ENCODE measurements at places on chromosomes 2 and 18. TPM values are rescaled to one million over a fixed set of nuclear protein-coding genes. Genes with fewer than 3 reads are reported as not detected.

DNA sequence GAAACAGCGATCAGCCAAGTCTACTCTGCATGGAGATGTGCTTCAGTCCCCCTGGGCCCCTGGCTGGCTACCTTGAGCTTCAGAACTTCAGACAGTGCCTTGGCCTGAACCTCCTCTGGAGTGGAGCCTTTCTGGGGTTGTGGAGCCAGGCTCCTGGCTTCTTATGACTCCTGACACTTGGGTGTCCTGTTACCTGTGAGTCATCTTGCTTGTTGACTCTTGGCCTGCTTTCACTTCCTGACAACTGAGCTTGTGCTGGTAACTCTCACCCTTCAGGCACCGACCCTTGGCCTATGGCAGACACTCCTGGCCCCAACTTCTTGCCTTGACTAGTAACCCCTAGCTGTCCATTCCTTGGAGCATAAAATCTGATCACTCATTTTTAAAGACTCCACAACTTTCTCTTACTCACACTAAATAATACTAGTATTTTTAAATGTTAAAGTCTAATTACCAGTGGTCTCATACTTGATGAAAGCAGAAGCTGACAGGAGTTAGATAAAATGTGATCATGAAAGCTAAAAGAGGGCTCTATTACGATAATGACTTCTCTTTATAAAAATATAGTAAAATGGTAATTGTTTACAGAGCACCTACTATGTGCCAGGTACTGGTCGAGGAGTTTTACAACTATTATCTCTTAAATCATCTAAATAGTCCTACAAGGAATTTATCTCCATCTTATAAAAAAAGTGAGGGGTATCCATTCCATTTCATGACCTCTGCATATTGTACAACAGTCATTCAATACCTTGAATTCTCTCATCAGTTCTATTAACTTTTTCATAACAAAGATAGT lies 46.3 kb upstream of the VIT start:
- no peak for DNase-seq
- no peaks in the 10 kb centered on the region for H3K4me1 ChIP-seq
- no peak overlapping the region for H3K4me3 ChIP-seq
- H3K27me3 ChIP-seq: no peaks in the 10 kb centered on the region
- no peaks in the 10 kb centered on the region for H3K36me3 ChIP-seq

GRCh38 chr2:39487398-39488250 lies 50.5 kb upstream of the MAP4K3 start:
- no peak for DNase-seq
- H3K27ac ChIP-seq: no peak overlapping the region
- no peaks in the 10 kb centered on the region for H3K36me3 ChIP-seq

- H3K4me1 ChIP-seq: no peaks in the 10 kb centered on the region
- DNase-seq: no peak
- H3K36me3 ChIP-seq: peaks cover 74% of the 10 kb centered on the region
- H3K27ac ChIP-seq: no peak overlapping the region
Measured at GRCh38 chr2:10792001-10792634, 20.5 kb downstream of the PDIA6 start.

- H3K27me3 ChIP-seq: no peaks in the 10 kb centered on the region
- no peaks in the 10 kb centered on the region for H3K36me3 ChIP-seq
- H3K4me3 ChIP-seq: no peak overlapping the region
- H3K4me1 ChIP-seq: no peaks in the 10 kb centered on the region
Measured at GRCh38 chr2:168422584-168422983, 33.5 kb upstream of the CERS6 start.

Gene SPHKAP
- 1.5 TPM for total RNA-seq

- no peaks in the 10 kb centered on the region for H3K4me1 ChIP-seq
- H3K27me3 ChIP-seq: no peaks in the 10 kb centered on the region
- no peak overlapping the region for H3K27ac ChIP-seq
Measured at GRCh38 chr2:240308111-240308651, 127.3 kb upstream of the GPC1 start.

Gene DSC2
- 7.0 TPM for total RNA-seq

DNA sequence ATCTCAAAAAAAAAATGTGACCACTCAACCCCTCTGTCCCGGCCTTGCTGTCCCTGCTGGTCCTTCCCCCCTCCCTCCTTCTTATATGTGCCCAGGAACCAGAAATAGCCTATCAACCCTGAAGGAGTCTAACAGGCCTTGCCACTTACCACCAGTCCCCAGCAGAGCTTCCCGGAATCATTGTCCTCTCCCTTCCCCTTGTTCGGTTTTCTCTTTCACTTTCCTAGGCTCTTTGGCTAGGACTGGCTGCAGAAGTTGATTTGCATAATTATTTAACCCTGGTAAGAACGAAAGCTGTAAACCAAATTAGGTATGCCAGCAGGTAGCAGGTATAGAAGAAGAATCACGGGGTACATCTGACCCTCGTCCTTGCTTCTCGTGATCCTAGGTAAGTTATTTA lies 72.6 kb upstream of the ZNF532 start:
- H3K27me3 ChIP-seq: no peaks in the 10 kb centered on the region
- H3K4me3 ChIP-seq: no peak overlapping the region
- H3K4me1 ChIP-seq: peaks cover 9% of the 10 kb centered on the region
- no peaks in the 10 kb centered on the region for H3K36me3 ChIP-seq
- H3K27ac ChIP-seq: no peak overlapping the region

Gene CHN1
- 7.8 TPM for total RNA-seq

GRCh38 chr2:230636684-230637271 lies 75.9 kb upstream of the CAB39 start:
- H3K27ac ChIP-seq: no peak overlapping the region
- no peak for DNase-seq
- H3K27me3 ChIP-seq: no peaks in the 10 kb centered on the region
- H3K4me3 ChIP-seq: no peak overlapping the region
- no peaks in the 10 kb centered on the region for H3K36me3 ChIP-seq

DNA sequence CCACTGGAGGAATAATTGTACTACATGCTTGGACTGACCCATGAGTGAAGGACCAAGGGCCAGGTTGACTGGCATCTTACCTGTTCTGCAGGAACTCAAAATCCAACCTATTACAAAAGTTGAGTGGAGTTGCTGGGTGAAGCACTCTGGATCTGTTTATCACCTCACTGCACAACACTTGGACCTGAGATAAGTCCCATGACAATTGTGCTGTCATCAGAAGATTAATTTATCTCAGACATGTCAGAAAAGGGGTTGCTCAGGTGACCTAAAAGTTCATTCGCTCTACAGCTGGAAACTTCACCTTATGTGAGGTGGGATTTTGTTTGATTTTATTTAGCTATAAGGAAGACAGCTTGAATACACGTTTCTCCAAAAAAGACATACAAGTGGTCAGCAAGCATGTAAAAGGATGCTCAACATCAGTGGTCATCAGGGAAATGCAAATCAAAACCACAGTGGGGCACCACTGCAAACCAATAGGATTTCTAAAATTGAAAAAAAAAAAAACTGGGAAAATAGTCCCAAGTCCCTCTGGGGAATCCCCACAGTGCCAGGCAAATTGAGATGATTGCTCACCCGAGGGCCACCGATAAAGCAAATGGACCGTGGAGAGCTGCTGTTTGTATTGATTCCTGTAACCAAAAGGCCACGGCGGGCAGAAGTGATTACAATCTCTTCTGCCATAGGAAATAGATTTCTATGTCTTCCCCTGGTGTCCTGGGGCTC lies 65.8 kb upstream of the SLC35F5 start:
- H3K36me3 ChIP-seq: no peaks in the 10 kb centered on the region
- no peaks in the 10 kb centered on the region for H3K27me3 ChIP-seq
- no peak overlapping the region for H3K27ac ChIP-seq
- no peak overlapping the region for H3K4me3 ChIP-seq
- DNase-seq: no peak

- H3K4me3 ChIP-seq: no peak overlapping the region
- DNase-seq: no peak
- H3K27ac ChIP-seq: no peak overlapping the region
- no peaks in the 10 kb centered on the region for H3K27me3 ChIP-seq
- no peaks in the 10 kb centered on the region for H3K36me3 ChIP-seq
Measured at GRCh38 chr2:144078106-144078505, 441.8 kb downstream of the ZEB2 start.

DNA sequence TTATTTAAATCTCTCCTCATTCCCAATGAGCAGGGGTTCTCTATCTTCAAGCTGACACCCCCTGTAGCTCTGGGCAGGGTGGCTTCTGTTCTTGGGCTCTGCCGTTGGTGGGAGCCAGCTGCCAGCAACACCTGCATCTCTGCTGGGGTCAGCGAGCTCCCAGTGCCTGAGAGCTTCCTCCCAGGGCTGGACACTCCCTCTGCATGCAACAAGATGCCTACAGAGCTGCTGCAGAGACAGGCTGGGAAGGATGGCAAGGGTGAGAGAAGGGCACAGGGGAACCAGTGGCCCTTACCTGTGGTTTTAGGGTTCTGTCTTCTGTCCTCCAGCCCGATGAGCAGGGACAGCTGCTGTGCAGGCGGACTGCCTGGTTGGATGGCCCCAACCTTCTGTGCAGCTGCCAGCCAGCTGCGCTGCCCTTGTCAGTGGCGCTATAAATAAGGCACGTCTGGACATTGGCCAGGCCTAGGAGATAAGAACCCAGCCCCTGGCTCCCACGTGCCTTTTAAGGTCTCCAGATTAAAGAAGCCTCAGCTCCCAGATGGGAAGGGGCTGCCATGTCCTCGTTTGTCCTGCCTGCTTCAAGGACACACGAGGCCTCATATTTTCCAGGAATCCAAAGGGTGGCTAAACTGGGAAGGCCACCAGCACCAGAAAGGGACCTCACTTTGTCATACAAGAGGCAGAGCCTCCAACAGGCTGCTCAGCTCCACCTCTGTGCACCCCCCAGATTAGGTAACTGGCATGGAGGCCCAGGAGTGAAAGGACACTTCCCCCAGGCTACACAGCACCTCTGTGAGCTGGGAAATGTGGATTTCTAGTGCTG lies 39.5 kb upstream of the FHL2 start:
- H3K4me1 ChIP-seq: peaks cover 5% of the 10 kb centered on the region
- H3K27ac ChIP-seq: no peak overlapping the region
- H3K27me3 ChIP-seq: no peaks in the 10 kb centered on the region
- H3K4me3 ChIP-seq: no peak overlapping the region
- no peaks in the 10 kb centered on the region for H3K36me3 ChIP-seq
- DNase-seq: no peak

DNA sequence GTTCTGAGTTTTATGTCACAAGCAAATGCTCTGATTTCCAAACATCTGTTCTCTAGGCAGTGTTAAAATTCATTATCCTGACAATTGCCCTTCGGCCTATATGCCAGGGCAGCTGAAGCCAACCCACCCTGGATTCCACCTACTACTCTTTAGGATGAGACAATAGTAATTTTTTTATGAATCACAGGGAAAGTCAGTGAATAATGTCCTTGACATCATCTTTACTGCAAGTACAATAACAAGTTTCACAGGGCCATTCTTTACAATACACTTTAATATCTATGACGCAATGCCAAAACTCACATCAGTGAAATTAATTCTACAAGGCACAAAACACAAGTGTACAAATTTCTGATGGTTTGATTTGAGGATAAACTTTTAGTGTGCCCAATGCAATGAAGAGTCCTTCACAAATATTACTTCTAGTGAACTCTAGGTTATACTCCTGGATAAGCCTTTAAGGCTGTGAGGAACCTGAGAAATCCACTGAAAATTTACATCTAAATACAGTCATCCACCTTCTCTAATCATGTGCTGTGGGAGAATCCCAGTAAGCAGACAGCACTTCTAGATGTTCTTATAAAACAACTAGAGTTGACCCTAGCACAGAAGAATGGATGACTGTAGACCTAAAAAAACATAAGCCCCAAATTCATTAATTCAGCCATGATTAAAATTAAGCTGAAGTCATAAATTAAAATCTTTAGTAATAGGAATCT lies 77.3 kb upstream of the CTLA4 start:
- no peak overlapping the region for H3K4me3 ChIP-seq
- no peak overlapping the region for H3K27ac ChIP-seq
- no peaks in the 10 kb centered on the region for H3K27me3 ChIP-seq
- DNase-seq: no peak
- H3K4me1 ChIP-seq: no peaks in the 10 kb centered on the region

DNA sequence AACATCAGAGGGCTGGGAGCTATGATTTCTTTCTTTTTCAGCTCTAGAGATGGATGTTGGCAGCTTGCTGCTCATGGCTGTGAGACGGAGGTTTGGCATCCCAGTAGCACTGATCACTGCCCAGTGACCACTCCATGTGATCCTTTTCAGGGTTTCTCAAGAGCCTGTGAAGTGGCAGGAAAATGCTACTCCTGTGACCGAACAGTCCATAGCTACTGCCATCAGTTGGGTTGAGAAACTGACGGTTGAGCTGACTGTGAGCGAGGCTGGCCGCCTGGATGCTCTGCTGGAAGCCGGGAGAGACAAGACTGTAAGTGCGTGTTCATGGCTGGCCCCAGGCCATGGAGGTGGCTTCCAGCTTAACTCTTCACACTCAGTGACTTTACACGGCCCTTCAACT lies 34.2 kb downstream of the VWA3B start:
- H3K4me1 ChIP-seq: no peaks in the 10 kb centered on the region
- DNase-seq: peak; percentile 62
- H3K4me3 ChIP-seq: no peak overlapping the region
- no peaks in the 10 kb centered on the region for H3K27me3 ChIP-seq

- H3K27me3 ChIP-seq: no peaks in the 10 kb centered on the region
- H3K27ac ChIP-seq: no peak overlapping the region
- H3K36me3 ChIP-seq: no peaks in the 10 kb centered on the region
- H3K4me1 ChIP-seq: peaks cover 47% of the 10 kb centered on the region
Measured at GRCh38 chr2:109380502-109381326, 233.1 kb downstream of the SEPTIN10 start.

Gene IL1RL1
- 4.8 TPM for total RNA-seq

DNA sequence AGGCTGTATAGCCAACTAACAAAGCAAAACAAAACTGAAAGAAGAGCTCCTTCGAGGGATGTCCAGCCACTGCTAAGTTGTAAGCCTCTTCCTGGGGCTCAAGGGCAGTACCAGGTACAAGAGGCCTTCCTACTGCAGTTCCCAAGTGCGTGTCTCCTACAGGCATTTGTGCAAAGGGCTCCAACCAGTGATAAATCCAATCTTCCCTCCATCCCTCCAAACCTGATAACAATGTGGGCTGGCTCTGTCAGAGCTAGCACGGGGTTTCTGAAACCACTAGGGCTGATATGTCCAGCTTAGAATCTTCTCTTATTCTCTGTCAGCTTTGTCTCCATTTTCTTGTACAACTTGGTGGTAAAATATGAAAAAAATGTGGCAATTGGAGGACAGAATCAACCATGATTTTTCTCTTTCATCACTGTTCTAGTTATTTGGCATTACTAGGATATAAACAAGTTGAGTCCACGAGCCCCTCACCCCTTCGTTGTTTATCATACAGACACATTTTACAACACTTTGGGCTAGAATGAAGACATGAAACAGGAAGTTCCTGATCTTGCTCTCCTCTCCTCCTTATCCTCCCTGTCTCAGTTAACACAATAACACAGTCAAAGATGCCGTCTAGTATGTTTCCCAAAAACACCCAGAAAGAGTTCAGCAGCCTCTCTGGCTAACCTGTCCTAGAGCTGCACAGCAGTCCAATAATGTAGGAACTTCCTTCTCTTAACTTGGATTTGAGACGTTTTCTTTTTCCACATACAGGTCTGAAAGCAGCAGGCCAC lies 35.4 kb upstream of the WIPF1 start:
- DNase-seq: no peak
- no peak overlapping the region for H3K4me3 ChIP-seq
- peaks cover 31% of the 10 kb centered on the region for H3K4me1 ChIP-seq
- H3K27me3 ChIP-seq: no peaks in the 10 kb centered on the region
- peak overlapping the region; percentile 46 for H3K27ac ChIP-seq

GRCh38 chr2:96903815-96904214 lies 33.9 kb upstream of the SEMA4C start:
- H3K27me3 ChIP-seq: no peaks in the 10 kb centered on the region
- peaks cover 17% of the 10 kb centered on the region for H3K4me1 ChIP-seq
- no peak for DNase-seq
- no peak overlapping the region for H3K27ac ChIP-seq
- H3K36me3 ChIP-seq: no peaks in the 10 kb centered on the region

- no peaks in the 10 kb centered on the region for H3K27me3 ChIP-seq
- DNase-seq: no peak
- H3K27ac ChIP-seq: no peak overlapping the region
- H3K4me1 ChIP-seq: no peaks in the 10 kb centered on the region
- no peak overlapping the region for H3K4me3 ChIP-seq
Measured at GRCh38 chr18:37935086-37935485, 369.5 kb upstream of the CELF4 start.

Gene GPAT2
- total RNA-seq: 7.5 TPM

Data from thyroid gland (tissue), 4 donors.